ENCODE measurements at places on chromosomes 2 and 18. TPM values are rescaled to one million over a fixed set of nuclear protein-coding genes. Genes with fewer than 3 reads are reported as not detected.

DYSF gene
- total RNA-seq, result 13.6 TPM

ZNF521 gene
- total RNA-seq, result not detected

C2orf80 gene
- total RNA-seq, result not detected

HOXD12 gene
- total RNA-seq, result not detected

COL3A1 gene
- 563 TPM for total RNA-seq

VWC2L gene
- not detected for total RNA-seq

ZNF396 gene
- 0.33 TPM for total RNA-seq

NEU2 gene
- not detected for total RNA-seq

All from A172 (cell line).